ENCODE measurements at places on chromosomes 5 and 9. TPM values are rescaled to one million over a fixed set of nuclear protein-coding genes. Genes with fewer than 3 reads are reported as not detected.

Gene C5orf15
- 20.9 TPM for total RNA-seq

Gene FOXD1
- 0.23 TPM for total RNA-seq

- DNase-seq, result no peak
Observed at GRCh38 chr5:11658376-11658775, 245.9 kb downstream of the CTNND2 start.

DNA sequence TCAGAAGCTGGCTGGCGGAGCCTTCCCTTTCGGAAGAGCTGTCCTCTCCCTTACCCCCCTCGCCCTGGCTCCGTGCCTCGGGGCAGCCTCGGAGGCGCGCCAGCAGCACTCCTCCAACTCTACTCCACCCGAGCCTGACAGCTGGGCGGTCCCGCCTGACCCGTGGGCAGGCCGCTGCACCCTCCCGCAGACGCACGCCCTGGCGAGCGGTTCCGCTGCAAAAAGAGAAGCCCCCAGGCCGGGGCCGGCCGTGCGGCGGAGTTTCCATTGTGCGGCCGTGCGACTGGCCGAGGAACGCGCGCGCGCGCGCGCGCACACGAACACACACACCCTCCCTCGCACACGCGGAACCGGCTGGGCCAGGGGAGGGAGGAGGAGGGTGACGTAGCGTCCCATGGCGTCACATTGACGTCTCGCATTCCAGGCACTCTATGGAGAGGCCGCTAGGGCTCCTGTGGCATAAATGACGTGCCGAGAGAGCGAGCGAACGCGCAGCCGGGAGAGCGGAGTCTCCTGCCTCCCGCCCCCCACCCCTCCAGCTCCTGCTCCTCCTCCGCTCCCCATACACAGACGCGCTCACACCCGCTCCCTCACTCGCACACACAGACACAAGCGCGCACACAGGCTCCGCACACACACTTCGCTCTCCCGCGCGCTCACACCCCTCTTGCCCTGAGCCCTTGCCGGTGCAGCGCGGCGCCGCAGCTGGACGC, at the start of gene NR4A3:
Gene NR4A3 (plus strand): TSS at position 490 of the 713 bp plus-strand sequence. CDS start 6,158 bp downstream, outside the sequence.
- peak; percentile 93 for DNase-seq

DNA sequence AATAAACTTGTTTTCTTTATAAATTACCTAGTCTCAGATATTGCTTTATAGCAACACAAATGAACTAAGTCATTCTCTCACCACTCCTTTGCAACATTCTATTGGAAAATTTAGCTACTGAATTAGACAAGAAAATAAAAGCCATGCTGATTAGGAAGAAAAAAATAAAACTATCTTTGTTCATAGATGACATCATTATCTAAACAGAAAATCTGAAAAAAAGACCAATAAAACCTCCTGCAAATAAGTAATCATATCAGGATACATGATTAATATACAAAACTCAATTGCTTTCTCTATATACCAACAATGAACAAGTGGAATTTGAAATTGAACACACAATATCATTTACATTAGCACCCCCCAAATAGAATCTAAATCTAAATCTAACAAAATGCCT, 455.3 kb upstream of the KIF2A start:
- DNase-seq, result no peak
